Fibroblast of lung (primary cell): ENCODE measurements at places on chromosomes 12 and 14. TPM values are rescaled to one million over a fixed set of nuclear protein-coding genes. Genes with fewer than 3 reads are reported as not detected.
A peak's percentile ranks its signal among the peaks of the same experiment; 100 is the strongest.

GRCh38 chr14:32023540-32023939 lies 53.6 kb upstream of the ARHGAP5 start:
- DNase-seq, result peak; percentile 20

- DNase-seq, result no peak
These were observed 1.7 kb downstream of the RALGAPA1 start for GRCh38 chr14:35807131-35807961.

GRCh38 chr14:54652188-54652587 lies 85.3 kb downstream of the SAMD4A start:
- DNase-seq, result peak; percentile 100

DNA sequence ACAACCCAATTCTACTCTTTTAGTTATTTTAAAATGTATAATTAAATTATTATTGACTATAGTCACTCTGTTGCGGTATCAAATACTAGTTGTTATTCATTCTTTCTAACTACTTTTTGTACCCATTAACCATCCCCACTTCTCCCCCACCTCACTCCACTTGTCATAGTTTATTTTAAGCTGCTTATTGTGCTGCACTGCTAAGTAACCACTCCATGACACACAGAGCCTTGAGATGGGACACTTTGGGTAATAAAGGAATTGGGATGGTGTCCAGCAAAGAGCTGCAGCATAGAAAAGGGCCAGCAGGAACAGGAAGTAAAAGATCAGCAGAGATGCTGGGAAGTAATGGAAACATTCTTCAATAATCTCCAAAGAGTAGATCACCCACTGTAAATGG lies 123.0 kb downstream of the RPS29 start:
- DNase-seq, result no peak

The P3H3 gene
- 72.4 and 96.3 TPM in 2 replicates for total RNA-seq

The JAG2 gene
- total RNA-seq, result 1.8 TPM in 2 replicates

The SEL1L gene
- total RNA-seq, result 143 and 151 TPM in 2 replicates

DNA sequence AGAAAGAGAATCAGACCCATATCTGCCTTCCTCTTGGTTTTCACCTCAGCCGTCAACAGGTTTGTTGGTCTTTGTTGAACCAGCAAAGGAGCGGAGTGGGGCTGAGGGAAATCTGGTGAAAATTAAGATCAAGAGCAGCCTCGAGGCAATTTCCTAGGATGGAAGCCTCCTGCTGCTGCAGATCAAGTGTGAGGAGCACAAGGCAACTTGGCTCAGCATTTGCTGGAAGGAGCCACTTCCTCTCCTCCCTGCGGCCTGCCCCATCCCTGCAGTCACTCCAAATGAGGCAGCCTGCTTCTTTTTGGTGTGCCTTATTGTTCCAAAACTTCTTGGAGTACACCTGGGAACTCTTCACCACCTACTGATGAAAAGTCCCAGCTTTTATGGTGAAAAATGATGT lies 4.9 kb downstream of the TC2N start:
- DNase-seq, result no peak
